ENCODE measurements at places on chromosomes 6 and 20.
A peak's percentile ranks its signal among the peaks of the same experiment; 100 is the strongest.

DNA sequence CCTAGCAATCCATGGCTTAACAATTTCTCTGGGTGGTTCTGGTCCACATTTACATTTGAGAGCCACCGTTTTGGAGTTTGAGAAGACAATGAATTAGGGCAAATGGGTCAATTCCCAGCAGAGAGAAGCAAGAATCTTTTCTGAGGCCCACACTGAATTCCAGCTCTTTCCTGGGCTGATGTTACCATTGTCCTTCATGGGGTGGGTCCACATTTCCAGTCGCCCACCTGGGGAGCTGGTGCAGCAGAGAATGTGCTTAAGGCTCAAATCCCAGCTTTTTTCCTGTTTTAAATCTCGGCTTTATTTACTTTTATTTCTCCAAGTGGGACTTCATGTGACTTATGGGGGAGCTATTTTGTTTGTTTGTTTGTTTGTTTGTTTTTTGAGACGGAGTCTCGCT is 44.2 kb upstream of the TFAP2C start:
- no peak for DNase-seq

DNA sequence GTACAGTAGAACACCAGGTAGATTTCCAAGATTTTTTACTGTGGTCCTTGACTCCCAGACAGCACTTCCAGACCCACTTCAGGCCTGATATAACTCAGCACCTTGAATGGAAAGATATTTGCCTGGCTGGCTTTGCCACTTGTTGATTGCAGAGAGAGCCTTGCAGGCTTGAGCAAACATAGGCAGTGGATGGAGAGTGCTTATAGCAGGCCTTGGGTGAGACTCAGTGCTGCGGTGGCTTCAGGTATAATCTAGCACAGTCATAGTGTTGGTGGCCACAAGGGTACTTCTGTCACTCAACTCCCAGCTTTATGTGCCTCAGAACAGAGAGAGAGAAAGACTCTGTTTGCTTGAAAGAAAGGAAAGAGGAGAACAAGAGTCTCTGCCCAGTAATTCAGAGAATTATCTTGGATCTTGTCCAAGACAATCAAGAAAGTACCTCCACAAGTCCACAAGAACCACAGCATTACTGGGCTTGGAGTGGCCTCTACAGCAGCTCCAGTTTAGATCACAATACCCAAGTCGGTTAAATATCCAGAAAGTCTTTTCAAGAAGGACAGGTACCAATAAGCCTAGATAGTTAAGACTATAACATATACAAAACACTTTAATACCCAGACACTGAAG is 70.5 kb upstream of the FKBP1C start:
- DNase-seq: no peak

DNA sequence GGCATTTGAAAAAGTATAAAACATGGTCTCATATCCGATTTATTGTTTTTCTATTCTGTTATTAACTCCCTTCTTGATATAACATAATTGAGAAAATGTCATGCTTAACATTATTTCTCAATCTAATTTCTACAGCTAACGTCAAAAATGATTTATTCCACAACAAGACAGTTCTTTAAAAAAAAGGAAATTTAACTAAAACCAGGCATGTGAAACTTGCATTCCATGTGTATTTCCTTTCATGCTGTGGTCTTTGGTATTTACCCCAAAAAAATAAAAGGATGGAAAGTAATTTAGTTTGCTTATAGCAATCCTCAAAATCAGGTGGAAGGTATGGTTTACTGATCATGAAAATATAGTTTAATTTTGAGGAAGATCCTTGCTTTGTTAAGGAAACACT is 142.8 kb downstream of the COL21A1 start:
- no peak for DNase-seq

DNA sequence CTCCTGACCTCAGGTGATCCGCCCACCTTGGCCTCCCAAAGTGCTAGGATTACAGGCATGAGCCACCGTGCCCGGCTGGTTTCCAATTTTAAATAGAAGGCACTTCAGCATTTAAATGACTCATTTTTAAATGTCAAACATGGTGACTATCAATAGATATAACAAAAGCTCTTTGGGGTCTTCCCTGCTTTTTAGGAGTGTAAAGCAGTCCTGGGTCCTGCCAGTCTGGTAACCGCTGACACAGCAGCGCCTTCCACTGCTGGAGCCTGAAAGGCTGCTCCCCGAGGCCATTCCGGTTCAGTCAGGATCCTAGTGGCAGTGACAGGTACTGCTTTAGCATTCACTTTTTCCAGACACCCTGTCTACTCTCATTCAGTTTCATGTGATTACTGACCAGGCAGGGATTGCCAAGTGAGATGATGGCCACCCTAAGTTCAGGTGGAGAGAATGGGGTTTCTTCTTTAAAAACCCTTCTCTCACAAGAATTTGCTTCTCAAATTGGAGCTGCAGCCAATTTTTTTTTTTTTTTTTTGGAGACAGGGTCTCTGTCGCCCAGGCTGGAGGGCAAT is 5.1 kb downstream of the DIDO1 start:
- DNase-seq: no peak

GRCh38 chr6:138736640-138737039 is 36.9 kb upstream of the CCDC28A start:
- no peak for DNase-seq

DNA sequence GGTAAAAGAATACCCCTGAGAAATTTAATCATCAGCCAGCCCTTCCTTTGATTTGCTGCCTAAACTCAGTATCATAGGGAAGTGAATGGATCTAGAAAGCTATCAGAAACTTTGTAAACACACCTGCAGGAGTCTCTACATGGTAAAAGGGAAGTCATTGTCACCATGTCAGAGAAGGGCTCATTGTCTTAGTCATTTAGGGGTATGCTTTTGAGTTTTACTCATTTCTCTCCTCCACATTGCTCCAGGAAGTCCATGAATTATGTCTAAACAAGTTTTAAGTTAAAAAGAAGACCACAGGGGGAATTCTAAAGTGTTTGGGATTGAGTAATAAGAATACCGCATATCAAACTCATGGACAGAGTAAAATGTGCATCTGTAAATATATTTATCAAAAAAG is 2.5 kb downstream of the SLC17A1 start:
- no peak for DNase-seq

GRCh38 chr20:32526541-32526940 is 58.6 kb downstream of the NOL4L start:
- no peak for DNase-seq

DNA sequence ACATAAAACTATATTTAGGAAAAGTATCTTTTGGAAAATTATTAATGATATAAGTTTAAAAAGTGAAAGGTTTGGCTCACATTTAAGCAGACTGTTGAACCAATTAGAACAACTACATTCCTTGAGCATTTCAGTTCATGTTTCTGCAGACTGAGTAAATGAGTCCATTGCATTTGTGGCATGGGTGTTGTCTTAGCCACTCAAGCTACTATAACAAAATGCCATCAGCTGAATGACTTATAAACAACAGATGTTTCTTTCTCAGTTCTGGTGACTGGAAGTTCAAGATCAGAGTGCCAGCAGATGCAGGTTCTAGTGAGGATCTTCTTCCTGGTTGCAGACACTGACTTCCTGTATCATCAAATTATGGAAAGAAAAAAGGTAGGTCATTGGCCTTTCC is 67.1 kb upstream of the SLC2A12 start:
- no peak for DNase-seq

- no peak for DNase-seq
These were observed 44.7 kb upstream of the ADGRF4 start for GRCh38 chr6:47653706-47654105.

DNA sequence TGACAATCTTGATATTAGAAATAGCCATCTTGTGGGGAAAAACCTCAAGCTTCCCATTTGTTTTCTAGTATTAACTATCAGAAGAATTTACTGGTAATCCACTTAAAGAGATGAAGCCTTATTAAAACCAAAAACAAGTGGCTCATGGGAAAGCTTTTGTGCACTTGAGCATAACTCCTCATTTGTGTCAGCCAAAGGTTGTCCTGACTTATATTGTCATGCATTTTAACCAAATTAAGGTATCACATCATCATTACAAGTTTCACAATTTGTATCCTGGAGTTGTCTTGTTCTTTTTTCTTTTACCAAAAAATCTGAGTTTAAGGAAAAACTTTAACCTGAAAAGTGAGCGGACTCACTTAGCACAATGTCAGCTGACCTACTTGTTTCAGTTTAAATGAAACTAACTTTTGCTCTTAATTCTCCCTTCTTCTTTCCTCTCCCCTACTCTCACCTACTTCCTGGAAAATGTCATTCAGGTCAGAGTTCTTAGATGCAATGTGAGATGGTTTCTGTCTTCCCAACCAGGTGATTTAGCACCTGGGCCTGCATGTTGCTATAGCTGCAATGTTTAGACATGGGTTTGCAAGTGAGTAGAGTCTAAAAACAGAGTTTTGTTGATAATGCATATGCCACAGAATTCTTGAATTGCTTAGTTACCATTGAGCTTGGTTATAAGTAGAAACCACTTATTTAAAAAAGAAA is 82.8 kb downstream of the TNFAIP3 start:
- DNase-seq: no peak

DNA sequence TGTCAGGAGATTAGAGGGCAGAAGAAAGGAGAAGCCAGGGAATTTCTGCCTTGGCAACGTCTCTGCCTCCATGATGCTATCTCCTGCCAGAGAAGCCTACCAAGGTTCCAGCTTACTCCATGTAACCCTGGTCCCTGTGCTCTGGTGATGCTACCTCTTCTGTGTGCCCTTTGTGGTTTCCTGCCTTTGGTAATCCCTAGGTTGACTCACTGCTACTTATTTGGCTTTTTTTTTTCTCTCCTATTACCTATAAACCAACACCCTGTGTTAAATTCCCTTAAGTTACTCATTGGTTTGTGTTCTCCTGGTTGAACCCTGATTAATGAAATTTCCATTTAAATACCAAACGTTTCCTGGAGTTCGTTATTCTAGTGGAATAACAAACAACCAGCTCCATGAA is 527.8 kb upstream of the FLRT3 start:
- no peak for DNase-seq

GRCh38 chr6:108287373-108287772 is 7.5 kb upstream of the AFG1L start:
- DNase-seq: no peak

GRCh38 chr6:161882196-161882765 is 608.4 kb upstream of the AGPAT4 start:
- DNase-seq: no peak

DNA sequence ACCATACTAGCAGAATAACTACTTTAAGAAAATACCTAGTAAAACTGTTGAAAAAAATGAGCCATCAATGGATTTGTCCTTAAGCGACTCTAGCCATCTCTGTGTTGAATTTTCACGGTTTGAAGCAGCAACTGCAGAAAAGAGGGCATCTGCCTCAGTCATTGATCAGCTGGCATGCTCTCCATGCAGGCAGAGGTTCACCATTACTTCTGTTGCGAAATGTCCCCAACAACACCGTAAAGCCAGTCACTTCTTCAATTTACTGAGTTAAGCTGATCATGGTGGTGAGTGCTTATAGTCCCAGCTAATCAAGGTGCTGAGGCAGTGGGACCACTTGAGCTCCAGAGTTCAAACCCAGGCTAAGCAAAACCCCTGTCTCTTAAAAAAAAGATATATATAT is 11.1 kb downstream of the TPD52L1 start:
- DNase-seq: no peak

GRCh38 chr6:47362857-47363461 is 53.3 kb upstream of the TNFRSF21 start:
- DNase-seq: no peak

DNA sequence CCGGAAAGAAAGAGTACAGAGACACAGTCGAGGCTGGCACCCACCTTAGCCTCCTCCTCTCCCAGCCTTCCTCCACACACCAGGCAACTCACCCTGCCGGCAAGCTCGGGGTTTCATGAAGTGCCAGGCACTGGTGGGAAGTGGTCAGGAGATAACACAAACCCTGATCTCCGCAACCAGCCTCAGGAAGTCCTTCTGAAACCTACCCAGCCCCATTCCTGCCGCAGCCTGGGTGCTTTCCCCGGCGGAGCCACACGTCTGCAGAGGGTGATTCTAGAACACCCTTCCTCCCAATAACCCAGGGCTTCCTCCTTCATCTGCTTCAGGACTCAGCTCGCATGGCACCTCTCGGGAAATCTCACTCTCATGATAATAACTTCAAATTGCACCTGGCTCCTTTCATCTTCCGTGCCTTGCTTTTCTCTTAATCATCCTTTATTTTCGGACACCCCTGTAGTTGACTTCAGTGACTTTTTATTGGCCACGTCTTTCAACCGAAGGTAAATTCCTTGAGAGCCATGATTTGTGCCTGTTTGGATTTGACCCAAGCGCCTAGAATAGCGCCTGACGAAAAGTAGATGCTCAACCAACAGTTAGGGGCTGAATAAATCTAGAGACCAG is 8.7 kb upstream of the HLA-E start:
- DNase-seq: no peak

GRCh38 chr6:70538376-70538775 is 28.4 kb upstream of the SDHAF4 start:
- DNase-seq: peak; percentile 8

DNA sequence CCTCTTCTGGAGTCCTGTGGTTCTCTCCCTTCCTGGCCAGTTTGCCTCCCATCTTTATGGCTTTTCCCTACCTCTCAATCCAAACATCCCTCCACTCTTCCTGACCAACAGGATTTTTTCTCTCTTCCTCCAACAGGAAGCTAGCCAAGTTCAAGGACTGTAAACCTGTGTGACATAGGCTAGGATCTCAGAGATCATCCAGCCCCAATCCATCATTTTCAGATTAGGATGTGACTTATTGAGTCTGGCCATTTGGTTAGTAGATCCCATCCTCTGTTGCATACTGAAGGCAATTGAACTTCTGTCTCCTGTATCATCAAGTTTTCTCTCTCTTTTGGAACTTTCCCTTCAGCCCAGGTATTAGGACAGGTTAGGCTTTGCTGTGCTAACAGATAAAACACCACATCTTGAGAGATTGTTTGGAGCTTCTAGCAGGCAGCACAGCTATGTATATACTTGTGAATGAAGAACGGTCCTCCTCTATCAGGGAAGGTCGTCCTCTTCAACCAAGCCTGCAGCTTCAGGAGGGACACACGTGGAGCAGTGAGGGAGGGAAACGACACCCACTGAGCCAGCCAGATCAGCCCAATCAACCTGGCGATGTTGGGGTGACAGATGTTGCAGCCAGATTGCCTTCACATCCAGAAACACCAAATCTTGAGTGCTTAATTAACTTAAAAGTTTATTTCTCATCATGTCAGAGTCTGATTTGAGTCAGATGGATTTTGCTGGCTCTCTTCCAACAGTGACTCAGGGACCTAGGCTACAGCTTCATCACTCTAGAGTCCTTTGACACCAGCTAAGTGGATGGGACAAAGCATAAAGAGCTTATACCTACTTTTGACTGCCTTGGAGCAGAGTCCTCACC is 106.8 kb downstream of the GJA10 start:
- no peak for DNase-seq

GRCh38 chr6:108800427-108800864 is 47.8 kb upstream of the ARMC2 start:
- DNase-seq: peak; percentile 93

- no peak for DNase-seq
These were observed 276.7 kb downstream of the PLCB1 start for GRCh38 chr20:8408587-8409307.

GRCh38 chr6:104928141-104928540 is 28.8 kb upstream of the LIN28B start:
- DNase-seq: no peak

GRCh38 chr20:15319439-15319838 is 982.0 kb upstream of the FLRT3 start:
- no peak for DNase-seq
